C1 segment of cervical spinal cord (tissue), 14 donors: ENCODE measurements at places on chromosomes 2 and 18.

DNA sequence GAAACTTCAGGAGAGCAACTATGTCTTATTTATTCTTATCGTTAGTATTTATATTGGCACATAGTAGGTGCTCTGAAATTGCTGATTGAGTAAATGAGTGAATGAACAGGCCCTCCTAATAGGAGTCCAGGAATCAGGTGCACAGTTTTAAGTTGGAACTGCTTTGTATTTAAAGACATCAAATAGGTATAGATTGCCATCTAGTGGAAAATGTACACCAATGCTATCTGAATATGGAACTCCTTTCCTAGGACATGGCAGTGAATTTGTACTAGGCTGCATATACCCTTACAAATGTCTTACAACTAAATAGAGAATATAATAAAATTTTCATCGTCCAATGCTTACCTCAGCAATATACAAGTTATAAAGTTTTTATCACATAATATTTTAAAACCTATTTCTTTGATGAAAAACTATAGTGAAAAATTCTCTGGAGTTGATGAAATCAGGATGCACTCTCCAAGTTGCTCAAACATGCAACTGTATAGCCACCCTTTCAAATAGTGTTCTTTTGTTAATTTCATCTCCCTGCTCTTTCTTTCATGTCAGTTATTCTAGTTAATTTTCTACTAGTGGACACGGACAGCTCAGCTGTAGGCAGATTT is 318.9 kb upstream of the SYT4 start:
- DNase-seq, result no peak

DNA sequence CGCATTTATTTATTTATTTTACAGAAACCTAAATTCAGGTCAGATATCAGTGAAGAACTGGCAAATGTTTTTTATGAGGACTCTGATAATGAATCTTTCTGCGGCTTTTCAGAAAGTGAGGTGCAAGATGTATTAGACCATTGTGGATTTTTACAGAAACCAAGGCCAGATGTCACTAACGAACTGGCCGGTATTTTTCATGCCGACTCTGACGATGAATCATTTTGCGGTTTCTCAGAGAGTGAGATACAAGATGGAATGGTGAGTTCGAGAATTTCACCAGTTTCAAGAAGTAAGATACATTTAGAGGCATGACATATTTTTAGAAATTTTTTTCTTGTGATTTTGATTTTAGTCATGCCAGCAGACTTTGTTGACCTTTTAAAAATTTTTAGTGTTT is 4.6 kb downstream of the CDCA7 start:
- DNase-seq, result no peak

DNA sequence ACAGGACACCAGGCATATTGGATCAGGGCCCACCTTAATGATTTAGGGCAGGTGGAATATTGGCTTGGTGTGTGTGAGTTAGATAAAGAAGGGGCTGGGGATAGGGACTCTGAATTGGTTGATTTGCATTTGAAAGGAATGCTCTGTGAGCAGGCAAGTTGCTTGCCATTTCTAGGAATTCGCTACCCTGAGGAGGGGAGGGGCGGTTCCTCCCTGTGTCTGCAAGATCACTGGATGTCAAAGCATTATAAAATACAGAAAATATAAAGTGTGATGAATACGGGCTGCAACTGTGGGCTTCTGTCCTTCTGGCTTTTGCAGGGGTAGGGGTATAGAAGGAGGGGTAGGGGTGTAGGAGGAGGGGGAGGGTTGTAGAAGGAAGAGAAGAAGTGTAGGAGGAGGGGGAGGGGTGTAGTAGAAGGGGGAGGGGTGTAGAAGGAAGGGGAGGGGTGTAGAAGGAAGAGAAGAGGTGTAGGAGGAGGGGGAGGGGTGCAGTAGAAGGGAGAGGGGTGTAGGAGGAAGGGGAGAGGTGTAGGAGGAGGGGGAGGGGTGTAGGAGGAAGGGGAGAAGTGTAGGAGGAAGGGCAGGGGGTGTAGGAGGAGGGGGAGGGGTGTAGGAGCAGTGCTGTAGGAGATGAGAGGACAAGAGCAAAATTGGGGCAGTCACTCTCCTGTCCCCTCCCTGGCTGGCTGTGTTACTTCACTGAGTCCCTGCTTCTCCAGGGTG is 238.0 kb upstream of the COPS8 start:
- no peak for DNase-seq

DNA sequence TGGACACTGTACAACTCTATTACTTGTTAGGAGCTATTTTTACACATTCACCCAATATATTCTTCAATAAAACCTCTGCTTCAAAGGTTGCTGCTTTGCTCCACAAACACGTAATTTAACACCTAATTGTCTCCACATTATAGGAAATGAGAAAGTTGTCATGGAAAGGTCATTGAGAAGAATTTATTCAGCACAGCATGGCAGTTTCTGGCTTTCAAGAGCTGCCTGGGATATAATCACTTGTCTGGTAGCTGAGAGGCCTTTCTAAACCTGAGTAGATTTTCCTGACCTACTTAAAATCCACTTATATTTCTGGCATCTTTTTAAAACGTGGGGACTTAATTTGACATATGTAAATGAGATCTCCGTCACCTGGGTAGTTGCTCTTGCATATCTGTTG is 216.1 kb downstream of the ZNF804A start:
- DNase-seq, result no peak

GRCh38 chr2:190507135-190507534 is 27.4 kb downstream of the NEMP2 start:
- DNase-seq, result no peak

- DNase-seq, result no peak
These were observed 120.1 kb upstream of the TWIST2 start for GRCh38 chr2:238727585-238728329.

- no peak for DNase-seq
These were observed 29.8 kb upstream of the RMP24 start for GRCh38 chr18:35942661-35943060.
